ENCODE measurements at places on chromosomes 6 and 20. TPM values are rescaled to one million over a fixed set of nuclear protein-coding genes. Genes with fewer than 3 reads are reported as not detected.

Gene OPN5
- total RNA-seq = not detected

Gene TMEM170B
- total RNA-seq = 1.9 TPM

Gene LBP
- not detected for total RNA-seq

Gene PRR18
- total RNA-seq = not detected

Gene LY6G6D
- total RNA-seq = not detected

Gene PHACTR2
- 25.8 TPM for total RNA-seq

DNA sequence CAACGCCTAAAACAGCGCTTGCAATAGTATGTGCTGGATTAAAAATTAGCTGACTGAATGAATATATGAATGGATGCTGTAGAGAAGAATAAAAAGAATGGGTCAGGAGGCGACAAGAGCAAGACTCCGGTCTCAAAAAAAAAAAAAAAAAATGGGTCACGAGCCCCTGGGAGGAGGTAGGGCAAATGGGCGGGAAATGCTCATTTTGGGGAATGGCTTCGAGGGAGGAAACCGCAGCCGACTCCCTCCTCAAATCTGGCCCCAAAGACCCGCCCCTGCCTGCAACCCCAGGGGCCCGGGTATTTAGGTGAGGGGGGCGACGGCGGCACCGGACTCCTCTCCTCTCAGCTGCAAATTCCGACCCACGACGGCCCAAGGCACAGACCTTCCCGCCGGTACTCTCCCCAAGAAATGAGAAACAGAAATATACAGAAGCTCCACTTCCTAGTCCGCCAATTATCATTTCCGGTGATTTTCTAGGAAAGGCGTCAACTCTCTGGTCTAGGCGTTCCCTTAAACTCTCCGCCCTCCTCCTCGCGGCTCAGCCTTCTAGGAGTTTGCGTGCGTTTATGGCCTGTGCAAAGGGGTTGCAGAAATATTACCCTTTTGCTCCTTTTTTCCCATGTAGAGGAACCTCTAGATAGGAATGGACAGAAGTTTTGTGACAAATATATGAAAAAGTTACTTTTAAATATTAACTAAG lies at the start of gene ZNF311:
Gene ZNF311, minus strand, starts transcription at position 133 of the 703 bp plus-strand sequence. CDS start 1,361 bp downstream, outside the sequence.
- H3K4me3 ChIP-seq = peak within 1 kb of the TSS; percentile 50
- no peaks in the 10 kb centered on the region for H3K36me3 ChIP-seq
- H3K4me1 ChIP-seq = no peaks in the 10 kb centered on the region
- H3K27me3 ChIP-seq = no peaks in the 10 kb centered on the region

DNA sequence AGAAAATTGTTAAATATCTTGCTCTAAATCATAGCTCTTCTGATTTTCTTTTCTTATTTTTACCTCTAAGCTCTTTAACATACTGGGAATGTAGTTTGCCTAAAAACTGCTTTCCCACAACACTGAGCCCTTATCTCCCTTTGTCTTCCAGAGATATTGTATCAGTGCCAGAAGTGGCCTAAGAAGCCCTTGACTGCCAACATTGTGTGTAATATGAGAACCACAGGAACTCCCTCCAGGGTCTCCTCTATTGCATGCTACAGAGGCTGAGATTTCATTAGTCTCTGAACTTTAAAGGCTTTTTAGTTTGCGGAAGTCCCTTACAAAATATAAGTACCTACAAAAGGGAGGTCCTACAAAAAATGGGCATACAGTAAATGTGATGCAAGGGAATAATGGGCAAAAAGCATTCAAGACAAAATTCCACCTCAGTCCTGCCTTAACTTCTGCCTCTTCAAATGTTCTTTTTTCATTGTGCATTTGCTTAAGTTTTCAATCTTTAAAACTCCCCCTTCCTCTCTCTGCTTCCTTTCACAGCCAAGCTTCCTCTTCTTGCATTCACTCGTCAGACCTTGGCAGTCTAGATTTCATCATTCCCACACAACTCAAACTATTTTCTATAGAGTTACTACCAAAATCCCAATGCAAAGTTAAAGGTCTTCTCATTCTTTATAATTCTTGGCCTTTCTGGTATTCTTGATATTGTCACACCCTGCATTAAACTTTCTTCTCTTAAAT lies 76.5 kb downstream of the ADGRG6 start:
- DNase-seq = peak; percentile 84
- no peaks in the 10 kb centered on the region for H3K36me3 ChIP-seq
- H3K27ac ChIP-seq = no peak overlapping the region
- H3K4me3 ChIP-seq = no peak overlapping the region
- no peaks in the 10 kb centered on the region for H3K27me3 ChIP-seq

- H3K4me3 ChIP-seq = no peak overlapping the region
- H3K4me1 ChIP-seq = peaks cover 46% of the 10 kb centered on the region
- H3K27ac ChIP-seq = peak overlapping the region; percentile 68
- no peaks in the 10 kb centered on the region for H3K27me3 ChIP-seq
Measured at GRCh38 chr20:63940472-63941266, 15.5 kb downstream of the UCKL1 start.

DNA sequence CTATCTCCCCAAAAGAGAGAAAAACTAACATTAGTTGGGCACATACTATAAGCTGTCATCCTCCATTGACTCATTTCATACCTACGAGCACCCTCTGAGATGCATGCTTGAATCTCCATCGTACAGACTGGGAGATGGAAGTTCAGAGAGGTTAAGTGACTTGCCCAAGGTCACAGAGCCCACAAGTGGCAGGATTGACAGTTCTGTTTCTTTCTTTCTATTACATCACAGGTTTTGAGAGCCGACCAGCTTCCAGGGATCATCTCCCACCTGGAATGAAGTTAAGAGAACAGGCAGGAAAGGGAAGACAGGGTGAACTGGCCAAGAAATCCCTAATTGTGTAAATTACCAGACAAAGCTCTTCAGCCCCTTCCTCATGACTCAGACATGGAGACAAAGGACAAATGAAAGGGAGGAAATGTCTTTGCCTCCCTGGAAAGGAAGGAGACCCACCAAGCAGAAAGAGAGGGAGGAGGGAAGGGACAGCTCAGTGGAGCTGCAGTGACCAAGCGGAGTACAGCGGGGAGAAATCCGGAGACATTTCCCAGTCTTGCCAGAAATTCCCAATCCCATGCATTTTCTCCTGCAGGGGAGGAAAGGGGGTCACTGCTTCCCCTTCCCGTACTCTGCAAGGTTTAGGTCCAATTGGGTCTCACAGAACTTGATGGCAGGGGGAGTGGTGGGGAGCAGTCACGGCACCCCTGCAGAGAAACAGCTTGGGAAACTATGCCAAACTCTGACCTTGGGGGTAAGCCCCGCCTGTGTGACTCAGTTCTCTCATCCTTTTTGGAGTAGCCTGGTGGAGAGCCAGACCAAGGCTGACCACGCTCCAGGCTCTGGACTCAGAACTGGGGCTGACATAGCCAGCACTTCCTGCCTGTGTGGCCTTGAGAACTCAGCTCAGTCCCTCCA lies 154.3 kb downstream of the ANKRD60 start:
- peaks cover 29% of the 10 kb centered on the region for H3K27me3 ChIP-seq
- H3K4me3 ChIP-seq = no peak overlapping the region
- no peak for DNase-seq
- H3K36me3 ChIP-seq = no peaks in the 10 kb centered on the region
- peak overlapping the region; percentile 47 for H3K27ac ChIP-seq
- peaks cover 3% of the 10 kb centered on the region for H3K4me1 ChIP-seq

- peaks cover 3% of the 10 kb centered on the region for H3K36me3 ChIP-seq
- no peak for DNase-seq
- peak overlapping the region; percentile 81 for H3K27ac ChIP-seq
- no peaks in the 10 kb centered on the region for H3K27me3 ChIP-seq
- peak overlapping the region; percentile 53 for H3K4me3 ChIP-seq
Measured at GRCh38 chr6:31462026-31462963, 35.6 kb upstream of the MICB start.

- DNase-seq = no peak
- H3K4me1 ChIP-seq = no peaks in the 10 kb centered on the region
- H3K27ac ChIP-seq = no peak overlapping the region
- no peaks in the 10 kb centered on the region for H3K27me3 ChIP-seq
- H3K4me3 ChIP-seq = no peak overlapping the region
Measured at GRCh38 chr6:169225131-169225576, 28.5 kb downstream of the THBS2 start.

GRCh38 chr6:5084781-5085647 lies at the start of gene PPP1R3G:
PPP1R3G (plus strand) TSS chr6:5085341; CDS start chr6:5085486, 145 bp downstream.
- no peaks in the 10 kb centered on the region for H3K36me3 ChIP-seq
- H3K4me3 ChIP-seq = peak within 1 kb of the TSS; percentile 63
- peak; percentile 80 for DNase-seq
- peaks cover 49% of the 10 kb centered on the region for H3K27me3 ChIP-seq
- H3K27ac ChIP-seq = peak within 1 kb of the TSS; percentile 74
- H3K4me1 ChIP-seq = peaks cover 30% of the 10 kb centered on the region

DNA sequence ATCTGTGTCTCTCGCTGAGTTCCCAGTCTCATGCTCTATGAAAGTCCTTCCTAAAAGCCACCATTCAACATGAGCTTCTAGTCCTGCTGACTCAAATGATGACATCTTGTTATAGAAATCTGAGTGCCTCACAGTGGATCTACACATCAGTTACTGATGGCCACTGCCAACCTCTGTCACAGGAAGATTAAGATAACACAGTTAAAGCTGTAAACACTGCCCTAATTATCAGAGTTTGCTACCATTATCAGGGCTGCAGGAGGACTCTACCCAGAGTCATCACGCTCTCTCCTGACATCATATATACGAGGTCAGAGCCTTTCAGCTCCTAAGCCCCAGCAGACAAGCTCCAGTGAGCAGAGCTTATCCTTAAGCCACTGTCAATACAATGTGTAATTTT lies 63.2 kb downstream of the HIVEP2 start:
- H3K27ac ChIP-seq = no peak overlapping the region
- peaks cover 28% of the 10 kb centered on the region for H3K4me1 ChIP-seq
- no peak for DNase-seq
- H3K4me3 ChIP-seq = no peak overlapping the region
- H3K27me3 ChIP-seq = no peaks in the 10 kb centered on the region
- no peaks in the 10 kb centered on the region for H3K36me3 ChIP-seq

DNA sequence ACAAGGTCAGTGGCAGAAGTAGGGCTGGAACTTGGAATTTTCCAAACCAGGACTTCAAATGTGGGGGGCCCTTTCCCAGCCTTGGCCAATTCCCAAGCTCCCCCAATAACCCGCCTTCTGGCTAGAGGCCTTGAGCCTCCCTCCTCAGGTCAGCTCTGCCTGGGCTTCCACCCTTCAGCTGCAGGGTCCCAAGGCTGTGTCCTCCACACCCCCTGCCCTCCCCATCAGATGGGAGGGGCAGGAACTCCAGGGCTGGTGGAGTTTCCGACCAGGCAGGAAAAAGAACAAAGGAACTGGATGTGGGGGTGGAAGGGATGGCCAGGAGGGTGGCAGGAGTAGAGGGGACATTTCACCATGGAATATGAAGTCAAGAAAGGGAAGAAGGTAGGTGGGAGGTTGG lies at the start of gene CCM2L:
Gene CCM2L, plus strand, starts transcription at position 338 of the 400 bp plus-strand sequence. Its CDS starts 17 bp downstream, at position 355.
- DNase-seq = no peak
- H3K4me3 ChIP-seq = peak within 1 kb of the TSS; percentile 28
- peak within 1 kb of the TSS; percentile 15 for H3K27ac ChIP-seq
- H3K4me1 ChIP-seq = no peaks in the 10 kb centered on the region

GRCh38 chr6:167839755-167840154 lies 13.0 kb downstream of the AFDN start:
- DNase-seq = no peak
- H3K36me3 ChIP-seq = no peaks in the 10 kb centered on the region
- H3K27me3 ChIP-seq = no peaks in the 10 kb centered on the region
- no peak overlapping the region for H3K4me3 ChIP-seq
- peaks cover 7% of the 10 kb centered on the region for H3K4me1 ChIP-seq

DNA sequence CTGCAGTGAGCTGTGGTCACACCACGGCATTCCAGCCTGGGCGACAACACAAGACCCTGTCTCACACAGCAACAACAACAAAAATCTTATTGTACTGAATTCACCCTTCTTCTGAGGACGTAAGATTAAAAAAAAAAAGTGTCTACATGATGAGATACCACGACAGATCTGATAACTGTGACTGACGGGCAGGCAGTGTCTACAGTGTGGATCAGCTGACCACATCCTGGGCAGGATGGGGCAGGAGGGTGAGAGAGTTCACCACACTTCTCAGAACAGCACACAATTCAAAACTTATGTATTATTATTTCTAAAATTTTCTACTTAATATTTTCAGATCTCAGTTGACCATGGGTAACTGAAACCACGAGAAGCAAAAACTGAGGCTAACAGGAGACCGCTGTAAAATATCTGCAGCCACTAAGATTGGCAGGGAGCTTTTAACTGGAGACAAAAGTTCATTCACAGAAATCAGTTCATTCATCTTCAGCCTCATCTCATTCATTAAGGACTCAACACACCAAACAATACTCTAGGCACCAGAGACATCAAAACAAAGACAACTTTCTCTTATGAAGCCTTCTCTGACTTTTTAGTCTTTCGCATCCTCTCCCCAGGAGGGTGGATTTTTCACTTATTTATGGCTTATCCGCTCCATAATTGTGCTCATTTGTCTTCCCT lies 15.7 kb upstream of the NHSL1 start:
- no peak overlapping the region for H3K27ac ChIP-seq
- no peaks in the 10 kb centered on the region for H3K4me1 ChIP-seq
- H3K27me3 ChIP-seq = no peaks in the 10 kb centered on the region

GRCh38 chr6:69866351-69866769 lies at the start of gene COL19A1:
COL19A1 (plus strand) TSS chr6:69866556; CDS start chr6:69879568, 13,012 bp downstream.
- peaks cover 20% of the 10 kb centered on the region for H3K4me1 ChIP-seq
- H3K36me3 ChIP-seq = no peaks in the 10 kb centered on the region
- H3K27ac ChIP-seq = peak within 1 kb of the TSS; percentile 82
- peak; percentile 47 for DNase-seq

All from stomach (tissue), 19 donors.